Activated naive CD4-positive, alpha-beta T cell (primary cell): ENCODE measurements at places on chromosomes 7 and 10.

DNA sequence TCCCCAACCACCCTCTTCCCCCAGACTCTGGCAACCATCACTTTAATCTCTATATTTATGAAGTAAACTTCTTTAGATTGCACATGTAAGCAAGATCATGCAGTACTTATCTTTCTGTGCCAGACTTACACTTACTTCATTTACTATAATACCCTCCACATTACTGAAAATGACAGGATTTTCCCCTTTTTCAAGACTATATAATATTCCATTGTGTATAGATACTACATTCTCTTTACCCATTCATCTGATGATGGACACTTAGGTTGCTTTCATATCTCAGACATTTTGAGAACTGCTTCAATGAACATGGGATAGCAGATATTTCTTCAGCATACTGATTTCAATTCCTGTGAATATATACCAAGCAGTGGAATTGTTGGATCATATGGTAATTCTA is 4.4 kb downstream of the DOCK4 start:
- DNase-seq = no peak

GRCh38 chr7:132872034-132872433 is 209.9 kb downstream of the CHCHD3 start:
- no peak for DNase-seq

GRCh38 chr7:94289071-94289470 is 105.6 kb upstream of the COL1A2 start:
- no peak for DNase-seq

- no peak for DNase-seq
Observed at GRCh38 chr7:83149466-83149865, 13.2 kb downstream of the PCLO start.

DNA sequence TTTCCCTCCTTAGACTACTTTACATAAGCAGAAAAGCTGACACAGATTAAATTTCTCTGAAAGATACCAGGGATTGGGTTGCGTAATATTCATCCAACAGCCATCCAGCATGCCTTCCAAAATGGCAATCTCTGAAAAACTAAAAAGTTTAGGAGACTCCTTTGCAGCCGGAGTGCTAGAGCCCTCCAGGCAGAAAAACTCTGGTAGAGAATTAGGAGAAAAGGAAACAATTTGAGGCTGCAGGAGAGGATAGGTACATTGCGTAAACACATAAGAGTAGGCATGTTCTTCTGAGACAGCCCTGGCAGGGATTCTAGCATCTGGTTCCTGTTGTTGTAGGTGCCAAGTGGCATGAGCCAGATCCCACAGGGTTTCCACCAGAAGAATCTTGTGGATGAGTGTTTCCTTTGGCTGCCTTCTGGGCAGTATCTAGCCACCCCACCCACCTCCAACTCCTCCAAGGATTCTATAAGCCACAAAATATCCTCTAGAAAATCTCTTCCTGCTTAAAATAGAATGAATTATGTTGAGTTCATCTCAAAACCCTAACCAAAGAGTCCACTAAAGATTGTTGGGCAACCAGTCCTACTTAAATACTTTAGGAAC is 402.4 kb downstream of the HGF start:
- DNase-seq = no peak

- no peak for DNase-seq
Observed at GRCh38 chr7:41205600-41205999, 497.3 kb downstream of the INHBA start.

DNA sequence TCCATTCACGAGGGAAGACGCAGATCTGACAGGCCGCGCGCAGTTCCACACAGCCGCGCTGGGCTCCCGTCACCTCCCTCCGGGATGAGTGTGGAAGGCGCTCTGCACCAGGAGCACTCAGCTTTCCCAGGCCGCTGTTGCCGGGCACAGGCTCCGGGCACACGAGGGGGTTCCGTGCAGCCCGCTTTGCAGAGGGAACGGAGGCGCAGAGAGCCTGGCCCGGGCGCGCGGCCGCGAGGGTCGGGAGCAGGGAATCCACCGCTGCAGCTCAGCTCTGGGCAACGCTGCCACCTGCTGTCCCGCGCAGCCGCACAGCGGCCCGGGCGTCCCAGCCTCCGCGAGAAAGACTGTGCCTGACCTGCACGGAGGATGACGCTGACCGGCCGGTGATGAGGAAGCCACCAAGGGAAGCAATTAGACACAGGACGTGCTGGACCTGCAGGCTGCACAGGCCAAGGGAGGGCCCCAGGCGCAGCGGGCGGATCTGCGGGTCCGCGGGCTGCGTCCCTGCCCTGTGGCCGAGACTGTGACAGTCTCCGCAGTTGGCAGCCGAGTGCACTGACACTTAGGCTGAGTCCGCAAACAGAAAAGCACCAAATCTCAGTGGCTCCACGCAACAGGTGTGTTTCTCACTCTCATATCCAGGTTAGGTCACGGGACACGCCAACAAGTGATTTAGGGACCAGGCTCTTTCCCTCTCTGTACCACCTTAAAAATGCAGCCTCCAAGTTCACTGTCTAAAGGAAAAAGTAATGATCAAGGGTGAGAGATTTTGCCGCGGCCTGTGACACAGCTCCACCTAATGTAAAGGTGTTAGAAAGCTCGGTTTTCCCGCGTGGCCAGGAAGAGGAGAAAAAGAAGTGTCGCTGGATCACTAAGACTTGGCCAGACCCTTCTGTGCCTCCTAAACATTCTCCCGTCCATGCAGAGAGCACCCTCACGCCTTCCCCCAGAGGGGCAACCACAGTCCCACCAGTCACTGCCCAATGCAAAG is 94.5 kb downstream of the SEC61G start:
- no peak for DNase-seq
